ENCODE measurements at places on chromosomes 13 and 19.
A peak's percentile ranks its signal among the peaks of the same experiment; 100 is the strongest.

- DNase-seq: peak; percentile 17
Observed at GRCh38 chr19:30696514-30696913, 324.3 kb downstream of the ZNF536 start.

GRCh38 chr13:80259159-80259558 is 81.8 kb downstream of the SPRY2 start:
- DNase-seq: no peak

GRCh38 chr13:35797244-35797643 is 320.8 kb upstream of the MAB21L1 start:
- no peak for DNase-seq

- no peak for DNase-seq
Observed at GRCh38 chr19:5269926-5270325, 70.7 kb downstream of the PTPRS start.

GRCh38 chr13:99657848-99658260 is 156.6 kb downstream of the TM9SF2 start:
- DNase-seq: no peak
